Activated CD8-positive, alpha-beta memory T cell treated with anti-CD3 and anti-CD28 coated beads, Interleukin-2, amount 50 U/mL, for 4 hours (primary cell): ENCODE measurements at places on chromosomes 4 and X.

DNA sequence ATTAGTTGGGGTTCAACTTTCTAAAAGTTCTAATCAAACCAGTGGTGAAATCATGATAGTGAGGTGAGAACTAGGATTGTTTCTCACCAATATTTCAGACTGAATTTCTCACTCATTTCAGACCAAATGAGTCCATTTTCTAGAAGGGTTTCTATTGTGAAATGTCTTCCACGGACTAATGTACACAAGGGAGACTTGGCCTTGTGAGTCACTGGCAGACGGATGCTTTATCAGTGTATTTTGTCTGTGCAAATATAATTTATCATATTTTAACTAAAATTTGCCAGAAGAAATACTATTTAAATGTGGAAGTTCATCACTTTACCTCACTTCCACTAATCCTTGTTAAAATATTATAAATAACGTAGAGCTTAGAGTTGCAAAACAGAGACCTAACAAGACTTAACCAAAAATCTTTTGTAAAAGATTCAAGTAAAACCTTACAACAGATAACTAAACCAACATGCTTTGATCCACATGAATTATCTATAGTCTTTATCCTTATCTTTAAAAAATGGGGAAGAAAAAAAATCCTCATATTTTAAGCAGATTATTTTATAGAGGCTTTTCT is 506.0 kb upstream of the FAM241A start:
- DNase-seq = no peak

DNA sequence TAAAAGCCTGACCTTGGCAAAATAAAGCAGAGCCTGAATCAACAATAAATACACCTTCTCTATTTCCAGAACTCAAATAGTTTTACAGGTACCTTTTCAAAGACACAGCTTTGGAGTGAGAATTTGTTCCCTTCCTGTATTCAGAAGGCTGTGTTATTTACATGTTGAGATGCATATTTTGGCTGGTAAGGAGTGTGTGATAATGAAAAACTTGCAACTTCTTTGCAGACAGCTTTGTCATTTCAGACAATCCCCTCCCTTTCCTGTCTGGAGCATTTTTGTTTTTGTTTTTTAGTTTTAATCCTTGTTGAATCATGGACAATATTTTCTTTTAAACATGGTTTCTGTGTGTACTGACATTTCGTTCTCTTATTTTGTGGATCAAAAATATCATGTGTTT is 493.8 kb downstream of the FAT4 start:
- no peak for DNase-seq

DNA sequence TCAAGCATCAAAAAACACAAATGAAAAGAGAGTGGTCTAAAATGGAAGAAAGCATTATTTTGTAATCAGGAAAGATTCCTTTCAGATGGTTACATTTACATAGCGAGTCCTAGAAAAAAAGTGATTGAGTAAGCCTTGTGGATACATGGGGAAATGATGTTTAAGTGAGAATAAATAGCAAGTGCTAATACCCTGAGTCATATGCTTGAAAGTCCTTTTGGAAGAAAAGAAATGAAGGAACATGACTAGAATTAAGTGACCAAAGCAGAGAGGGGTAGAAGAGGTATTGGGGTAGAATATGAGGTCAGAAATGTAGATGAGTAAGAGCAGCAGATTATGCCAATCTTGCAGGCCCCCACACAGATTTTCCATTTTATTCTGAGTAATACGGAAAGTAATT is 814.8 kb upstream of the GRID2 start:
- no peak for DNase-seq

DNA sequence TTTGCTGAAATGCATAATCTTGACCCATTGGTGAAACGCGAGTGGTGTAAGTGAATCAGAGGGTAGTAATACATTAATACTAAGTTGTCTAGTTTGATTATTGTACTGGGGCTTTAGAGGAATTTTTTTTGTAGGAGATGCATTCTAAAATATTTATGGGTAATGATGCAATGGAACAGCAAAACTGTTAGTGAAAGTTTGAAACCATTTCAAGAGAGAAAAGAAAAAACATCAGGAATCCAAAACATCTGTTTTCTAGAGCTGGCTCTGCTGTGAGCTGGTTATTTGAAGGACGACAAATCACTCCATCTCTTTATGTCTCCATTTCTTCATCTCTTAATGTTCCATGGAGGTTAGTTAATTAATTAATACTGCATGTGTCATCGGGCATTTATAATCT is 351.9 kb upstream of the FAT1 start:
- DNase-seq = no peak

GRCh38 chrX:130531066-130531465 is 129.3 kb downstream of the RBMX2 start:
- no peak for DNase-seq

DNA sequence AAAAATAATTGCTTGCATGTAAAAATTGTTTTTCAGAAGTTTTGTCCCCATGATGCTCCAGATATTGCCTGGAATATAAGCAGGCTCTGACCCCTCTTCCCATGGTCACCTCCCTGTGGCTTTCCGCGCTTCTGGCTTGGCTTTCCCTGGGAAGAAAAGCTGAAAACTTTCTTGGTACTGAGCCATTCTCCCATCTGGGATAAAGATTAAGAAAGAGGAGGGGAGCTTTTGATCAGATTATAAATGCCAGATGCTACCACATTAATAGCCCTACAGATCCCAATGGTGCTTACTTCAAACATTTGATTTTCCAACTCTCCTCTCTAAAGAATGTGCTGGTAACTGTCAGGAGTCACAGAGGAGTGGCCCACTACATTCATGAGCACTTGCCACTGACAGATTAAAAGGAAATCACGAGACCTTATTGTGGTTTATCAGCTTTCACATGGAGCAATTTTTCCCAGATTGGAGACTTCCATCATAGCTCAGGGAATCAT is 54.4 kb upstream of the GAB1 start:
- DNase-seq = no peak
